Right renal cortex interstitium (tissue), 3 donors: ENCODE measurements at places on chromosomes 6 and 20.
A peak's percentile ranks its signal among the peaks of the same experiment; 100 is the strongest.

GRCh38 chr20:24033151-24033550 lies 44.6 kb upstream of the GGTLC1 start:
- DNase-seq, result no peak

DNA sequence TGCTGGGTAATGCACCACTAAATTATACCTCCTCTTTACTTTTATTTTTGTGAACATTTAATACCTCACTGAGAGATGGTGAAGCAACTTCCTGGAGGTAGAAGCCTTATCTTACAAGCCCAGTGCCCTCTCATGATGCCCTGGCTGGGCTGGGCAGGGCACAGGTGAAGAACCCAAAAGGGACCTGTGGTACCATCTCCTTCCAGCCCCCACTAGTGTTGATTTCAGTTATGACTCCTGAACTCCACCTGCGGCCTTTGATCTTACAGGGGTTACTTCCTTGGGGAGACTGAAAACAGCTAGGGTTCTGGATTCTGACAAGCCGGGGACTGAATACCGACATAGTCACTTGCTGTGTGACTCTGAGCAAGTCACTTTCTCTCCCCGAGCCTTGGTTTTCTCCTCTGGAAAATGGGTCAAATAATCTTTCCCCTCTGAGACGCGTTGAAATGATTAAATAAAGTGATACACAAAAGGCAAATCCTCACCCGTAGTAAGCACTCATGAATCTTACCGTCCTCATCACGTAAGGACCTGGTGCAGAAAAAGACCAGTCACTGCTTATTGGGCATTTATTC lies 1.2 kb downstream of the SLC13A3 start:
- DNase-seq, result no peak

- DNase-seq, result no peak
Observed at GRCh38 chr20:2952766-2953165, 79.5 kb downstream of the PTPRA start.

DNA sequence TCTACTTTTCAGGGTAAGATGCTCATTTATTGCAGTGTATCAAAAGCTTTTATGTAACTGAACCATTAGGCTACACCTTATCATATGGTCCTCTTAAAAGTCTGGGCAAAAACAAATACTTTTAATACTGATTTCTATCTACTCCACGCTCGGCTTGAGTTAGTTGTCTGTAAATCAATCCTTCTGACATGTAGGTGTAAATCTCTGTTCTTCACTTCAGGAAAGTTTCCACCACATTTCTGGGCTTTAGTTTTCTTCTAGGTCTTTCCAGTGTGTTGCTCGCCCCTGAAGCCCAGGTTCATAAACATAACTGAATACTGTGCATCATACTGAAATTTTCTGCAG lies 89.2 kb upstream of the RNF217 start:
- no peak for DNase-seq

- DNase-seq, result no peak
Observed at GRCh38 chr6:45619994-45620471, 242.3 kb upstream of the SUPT3H start.

DNA sequence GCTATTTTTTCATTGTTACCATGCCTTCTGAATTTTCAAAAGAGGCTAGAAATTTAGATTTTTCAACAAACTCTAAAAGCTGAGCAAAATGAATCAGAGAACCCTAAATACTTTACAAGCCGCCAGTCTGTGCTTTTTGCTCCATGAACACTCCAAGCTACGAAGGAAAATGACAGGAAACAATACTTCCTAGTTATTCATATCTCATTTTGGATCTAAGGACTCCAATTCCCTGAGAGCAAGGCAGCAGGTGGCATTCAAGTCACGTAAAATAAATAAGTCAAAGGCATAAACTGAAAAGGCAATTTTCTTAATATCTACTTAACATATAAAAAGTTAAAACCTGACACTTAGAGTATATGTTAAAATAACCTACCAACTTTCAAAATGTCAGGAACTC lies 50.6 kb downstream of the PDSS2 start:
- DNase-seq, result no peak

DNA sequence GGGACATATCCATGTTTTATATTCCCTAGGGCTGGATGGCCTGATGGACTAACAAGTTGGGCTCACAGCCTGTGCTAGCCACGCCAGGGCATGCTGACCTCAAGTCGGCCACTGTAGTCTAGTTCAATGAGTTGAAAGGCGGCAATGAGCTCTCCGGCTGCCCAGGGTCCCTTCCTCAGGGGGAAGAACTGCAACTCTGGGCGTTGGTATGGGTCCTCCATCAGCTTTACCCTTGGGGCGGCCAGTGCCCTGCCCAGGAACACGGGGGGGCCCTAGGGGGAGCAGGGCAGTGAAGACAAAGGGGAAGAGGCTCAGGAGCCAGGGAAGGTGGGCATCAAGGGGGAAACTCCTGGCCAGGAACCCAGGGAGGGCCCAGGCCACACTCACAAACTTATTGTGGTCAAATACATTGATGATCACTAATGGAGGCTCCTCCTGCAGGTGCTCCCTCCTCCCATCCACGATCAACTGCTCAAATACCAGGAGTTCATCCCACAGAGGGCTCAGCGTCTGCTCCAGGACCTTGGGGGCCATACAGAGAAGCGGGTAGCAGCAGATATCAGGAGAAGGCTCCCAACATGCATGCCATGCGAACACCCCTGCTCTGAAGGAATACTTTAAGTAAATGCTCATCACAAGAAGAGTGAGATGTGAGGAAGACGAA lies 32.8 kb upstream of the SPAG4 start:
- no peak for DNase-seq

DNA sequence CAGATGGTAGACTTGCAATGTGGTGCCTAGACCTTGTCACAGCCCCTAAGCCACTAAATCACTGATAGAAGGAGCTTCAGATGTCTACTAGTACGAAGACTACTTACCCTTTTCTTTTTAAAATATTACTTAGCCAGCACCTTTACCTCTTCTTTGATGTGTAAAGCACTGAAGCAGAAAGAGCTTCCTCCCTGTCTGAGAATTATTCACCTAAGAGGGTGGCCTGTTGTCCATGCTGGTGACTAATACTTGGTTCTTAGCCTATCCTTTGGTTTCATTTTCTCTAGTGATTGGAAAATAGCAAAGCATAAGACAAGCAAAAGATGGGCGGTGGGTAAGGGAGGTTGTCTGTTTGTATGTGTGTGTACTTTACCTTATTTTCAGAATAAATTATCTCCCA lies 794.6 kb downstream of the TFAP2A start:
- DNase-seq, result no peak

DNA sequence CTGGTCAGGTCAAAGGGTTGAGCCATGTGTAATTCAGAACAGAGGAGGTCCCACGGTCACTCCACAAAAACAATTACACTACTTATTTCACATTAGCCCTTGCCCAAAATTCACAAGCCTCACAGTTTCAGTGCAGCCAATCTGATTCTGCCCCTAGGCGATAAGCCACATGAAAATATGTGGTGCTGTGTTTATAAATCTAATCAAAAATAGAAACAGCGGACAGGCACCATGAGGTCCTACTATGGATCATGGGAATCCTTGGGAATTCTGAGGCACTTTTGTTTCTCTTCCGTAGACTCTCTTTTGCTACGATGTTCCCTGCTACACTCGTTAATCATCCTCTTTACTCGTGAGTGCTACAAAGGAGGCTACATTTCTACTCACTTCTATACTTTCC lies 476.1 kb downstream of the TFAP2A start:
- no peak for DNase-seq

DNA sequence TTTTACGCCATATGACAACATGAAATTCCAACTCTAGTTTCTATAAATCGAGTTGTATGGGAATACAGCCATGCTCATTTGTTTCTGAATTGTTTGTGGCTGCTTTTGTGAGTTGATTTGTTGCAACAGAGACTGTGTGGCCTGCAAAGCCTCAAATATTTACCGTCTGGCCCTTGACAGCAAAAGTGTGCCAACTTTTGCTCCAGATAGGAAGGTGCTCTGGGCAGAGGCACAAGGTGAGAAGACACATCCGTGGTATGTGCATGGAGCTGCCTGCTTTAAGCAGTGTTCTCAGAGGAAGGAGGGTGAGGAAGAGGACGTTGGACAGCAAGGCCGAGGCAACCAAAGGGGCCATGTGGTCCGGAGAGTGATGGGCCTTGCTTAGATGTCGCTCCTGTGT lies 57.4 kb downstream of the IYD start:
- DNase-seq, result no peak

GRCh38 chr20:57900226-57900905 lies 190.6 kb upstream of the PMEPA1 start:
- DNase-seq, result no peak

DNA sequence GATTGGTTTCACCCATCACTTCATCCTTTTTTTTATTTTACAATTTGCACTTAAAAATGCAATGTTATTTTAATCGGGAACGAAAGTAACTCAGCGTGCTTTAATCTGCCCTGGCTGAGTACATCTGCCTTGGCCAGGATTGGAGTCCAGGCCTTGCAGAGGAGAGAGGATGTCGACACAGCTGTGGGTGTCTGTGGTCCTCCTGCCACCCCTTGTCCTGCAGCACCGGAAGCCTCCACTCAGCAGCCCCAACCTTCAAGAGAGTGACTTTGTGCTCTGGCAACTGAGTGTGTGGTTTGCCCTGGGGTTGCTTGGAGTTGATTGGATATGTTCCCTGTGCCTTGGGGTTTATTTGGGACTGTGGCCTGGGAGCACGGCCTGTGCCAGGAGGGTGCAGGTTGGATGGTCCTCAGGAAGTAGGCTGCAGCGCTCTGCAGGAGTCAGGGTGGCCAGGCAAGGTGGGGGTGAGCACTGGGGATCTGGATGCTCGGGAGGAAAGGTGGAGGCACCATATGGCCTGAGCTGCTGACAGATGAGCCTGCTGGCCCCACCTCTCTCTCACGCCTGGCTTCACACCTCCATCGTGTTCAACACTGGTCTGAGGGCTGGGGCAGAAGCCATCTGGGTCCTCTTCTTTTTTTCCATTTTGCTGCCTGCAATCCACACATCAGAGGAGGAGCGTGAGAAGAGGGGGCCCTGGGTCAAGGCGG lies 4.3 kb downstream of the MYT1 start:
- DNase-seq, result no peak

GRCh38 chr6:46174904-46175303 lies 4.1 kb upstream of the ENPP5 start:
- no peak for DNase-seq

DNA sequence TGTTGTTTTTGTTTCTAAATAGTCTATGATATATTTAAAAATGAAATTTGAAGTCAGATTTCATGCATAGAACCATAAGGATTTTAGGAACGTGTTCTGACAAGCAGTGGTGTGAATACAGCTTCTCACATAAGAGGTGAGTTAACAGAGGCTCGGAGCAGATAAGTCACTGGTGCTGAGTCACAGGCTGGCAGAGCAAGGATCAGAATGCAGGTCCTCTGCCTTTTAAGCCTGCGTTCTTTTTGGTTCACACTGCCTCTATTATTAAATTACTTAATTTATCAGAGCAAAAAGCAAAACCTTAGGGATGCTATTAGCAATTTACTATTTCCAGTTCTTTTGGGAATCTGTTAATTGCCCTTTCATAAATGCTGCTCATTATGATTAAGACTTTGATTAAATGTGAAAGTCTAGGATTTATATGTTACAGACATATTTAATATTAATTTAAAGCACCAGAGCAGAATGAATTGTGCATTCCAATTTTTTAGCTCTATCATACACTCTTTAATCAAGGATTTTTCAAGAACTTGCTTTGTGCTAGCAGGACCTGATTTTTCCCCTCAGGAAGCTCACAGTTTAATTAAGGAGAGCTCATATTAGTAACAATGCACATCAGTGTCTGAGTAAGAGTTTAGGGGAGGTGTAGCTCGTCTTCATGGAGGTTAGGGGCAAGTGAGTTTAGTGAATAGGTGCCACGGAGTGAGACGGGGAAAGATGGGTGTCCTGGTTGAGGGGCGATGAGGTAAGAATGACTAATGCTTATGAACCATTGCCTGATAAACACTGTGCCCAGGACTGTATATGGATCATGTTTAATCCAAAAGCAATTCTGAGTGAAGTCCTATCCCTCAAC lies 212.7 kb upstream of the AGPAT4 start:
- DNase-seq, result no peak

- DNase-seq, result no peak
Observed at GRCh38 chr6:166877906-166878305, 78.4 kb downstream of the RNASET2 start.

GRCh38 chr20:1648101-1648500 lies 9.5 kb downstream of the SIRPG start:
- DNase-seq, result no peak

- peak; percentile 24 for DNase-seq
Observed at GRCh38 chr6:106026748-106027715, 59.1 kb upstream of the PRDM1 start.

DNA sequence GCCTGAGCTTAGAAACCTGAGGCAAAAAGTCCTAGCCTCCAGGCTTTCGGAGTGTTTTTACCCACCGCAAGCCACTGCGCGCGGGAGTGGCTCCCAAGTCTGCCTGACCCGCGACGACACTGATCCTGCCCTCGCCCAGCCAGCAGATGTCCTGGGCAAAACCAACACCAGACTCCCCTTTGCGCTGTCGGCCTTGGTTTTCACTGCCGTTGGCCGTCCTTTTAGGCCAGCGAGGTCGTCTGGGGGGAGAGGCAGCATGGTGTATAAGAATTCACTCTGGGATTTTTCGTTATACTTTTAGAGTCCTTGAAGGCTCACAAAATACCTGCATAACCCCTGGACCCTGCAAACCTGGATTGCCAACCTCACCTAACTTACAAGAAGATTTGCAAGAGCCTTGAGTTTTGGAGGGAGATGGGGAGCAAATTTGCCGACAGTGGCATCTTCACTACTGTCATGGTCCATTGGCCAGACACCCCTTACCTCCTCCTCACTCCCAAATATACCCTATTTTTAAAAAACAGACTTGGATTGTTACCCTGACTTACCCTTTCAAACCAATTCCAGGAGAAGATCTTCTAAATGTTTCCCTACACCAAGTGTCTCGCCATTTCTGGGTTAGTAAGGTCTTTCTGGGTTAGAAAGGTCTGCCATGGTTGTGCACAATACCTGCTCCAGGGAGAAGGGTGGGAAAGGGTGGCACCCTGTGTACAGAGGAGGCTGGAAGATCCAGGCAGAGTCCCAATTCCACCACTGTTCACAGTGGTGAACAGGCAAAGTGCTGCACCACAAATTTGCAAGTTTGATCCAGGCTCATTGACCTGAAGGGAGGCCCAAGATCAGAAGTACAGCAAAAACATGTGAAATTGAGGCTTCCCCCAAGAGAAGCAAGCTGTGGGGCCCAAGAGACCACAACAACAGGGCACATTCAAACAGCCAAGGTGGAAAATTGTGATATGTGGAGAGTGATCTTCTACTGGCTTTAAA lies 4.4 kb downstream of the FOXA2 start:
- no peak for DNase-seq
